ENCODE measurements at places on chromosomes 6 and 20.

- DNase-seq = no peak
These were observed 54.9 kb upstream of the IER3 start for GRCh38 chr6:30799210-30799609.

- DNase-seq = no peak
These were observed 73.9 kb downstream of the CBFA2T2 start for GRCh38 chr20:33563788-33564187.

- DNase-seq = no peak
These were observed 122.8 kb downstream of the FHL5 start for GRCh38 chr6:96685702-96686101.

DNA sequence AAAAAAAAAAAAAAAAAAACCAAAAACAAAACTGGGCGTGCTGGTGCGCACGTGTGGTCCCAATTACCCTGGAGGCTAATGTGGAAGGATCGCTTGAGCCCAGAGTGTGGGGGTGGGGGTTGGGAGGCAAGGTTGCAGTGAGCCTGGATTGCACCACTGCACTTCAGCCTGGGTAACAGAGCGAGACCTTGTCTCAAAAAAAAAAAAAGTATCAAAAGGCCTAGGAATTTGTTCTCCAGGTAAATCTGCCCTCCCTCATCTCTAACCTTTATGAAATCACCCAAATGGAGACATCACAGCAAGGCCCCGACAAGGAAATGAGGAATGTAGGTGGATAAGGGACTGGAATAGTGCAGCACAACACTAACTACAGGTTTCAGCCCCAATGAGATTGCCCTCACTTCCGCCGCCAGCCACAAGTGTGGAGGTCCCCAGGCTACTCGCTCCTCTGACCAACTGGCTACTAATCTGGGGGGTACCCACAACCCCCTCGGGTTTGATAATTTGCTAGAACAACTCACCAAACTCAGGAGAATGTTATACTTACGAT is 36.8 kb upstream of the DDR1 start:
- DNase-seq = no peak

DNA sequence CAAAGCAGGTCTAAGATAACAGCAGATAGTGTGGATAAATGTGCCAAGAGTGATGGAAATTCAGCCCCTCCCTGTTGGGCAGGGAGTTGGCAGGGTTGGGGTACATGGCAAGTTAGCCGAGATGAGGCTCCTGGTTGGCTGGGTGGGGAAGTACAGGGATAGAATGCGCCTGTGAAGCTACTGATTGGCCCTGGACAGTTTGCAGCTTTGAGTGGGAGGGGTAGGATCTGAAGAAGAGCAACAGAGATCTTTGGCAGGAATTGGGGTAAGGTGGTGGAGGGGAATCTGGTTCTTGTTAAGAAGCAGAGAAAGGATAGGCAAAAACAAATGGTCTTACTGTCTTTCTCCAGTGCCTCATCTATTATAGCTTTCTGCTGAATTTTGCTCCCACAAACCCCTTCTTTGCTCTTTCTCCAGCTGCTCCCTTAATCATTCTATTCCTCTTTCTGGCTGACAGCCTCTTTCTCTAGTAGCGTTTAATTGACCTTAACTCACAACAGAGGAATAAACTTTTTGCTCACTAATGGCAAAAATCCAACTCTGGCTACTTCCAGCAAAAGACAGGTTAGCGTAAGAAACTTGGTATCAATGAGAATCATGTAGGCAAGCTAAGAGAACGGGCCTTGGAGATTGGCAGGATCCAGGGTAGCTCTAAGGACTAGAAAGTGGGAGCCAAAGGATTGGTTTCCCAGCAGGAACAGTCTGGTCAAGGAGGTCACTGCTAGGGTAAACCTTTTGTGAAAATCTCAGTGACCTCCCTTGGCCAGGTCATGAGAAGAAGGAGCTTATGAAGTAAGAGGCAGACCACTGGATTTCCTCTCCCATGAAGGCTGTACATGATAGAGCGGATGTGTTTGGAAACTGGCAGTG is 86.3 kb upstream of the CARMIL1 start:
- DNase-seq = no peak

DNA sequence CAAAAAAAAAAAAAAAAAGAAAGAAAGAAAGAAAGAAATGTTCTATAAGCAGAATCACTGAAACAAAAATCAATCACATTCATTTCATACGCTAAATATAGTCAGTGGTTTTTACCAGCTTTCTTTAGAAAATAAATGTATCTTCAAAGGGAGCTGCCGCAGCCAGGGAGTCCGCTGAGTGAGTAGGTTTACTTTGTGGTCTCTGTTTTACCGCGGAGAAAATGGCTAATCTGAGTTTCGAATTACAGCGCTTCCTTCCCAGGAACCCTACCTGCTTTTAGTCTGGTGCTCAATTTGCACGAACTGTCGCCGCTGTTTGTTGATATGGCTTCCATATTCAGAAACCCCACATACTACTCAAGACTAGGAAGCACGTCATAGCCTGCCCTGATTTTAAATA is 102.4 kb downstream of the TFAP2A start:
- no peak for DNase-seq

GRCh38 chr6:53556986-53557715 is 12.2 kb upstream of the GCLC start:
- DNase-seq = no peak

GRCh38 chr6:135801755-135802465 is 49.6 kb upstream of the PDE7B start:
- DNase-seq = no peak

DNA sequence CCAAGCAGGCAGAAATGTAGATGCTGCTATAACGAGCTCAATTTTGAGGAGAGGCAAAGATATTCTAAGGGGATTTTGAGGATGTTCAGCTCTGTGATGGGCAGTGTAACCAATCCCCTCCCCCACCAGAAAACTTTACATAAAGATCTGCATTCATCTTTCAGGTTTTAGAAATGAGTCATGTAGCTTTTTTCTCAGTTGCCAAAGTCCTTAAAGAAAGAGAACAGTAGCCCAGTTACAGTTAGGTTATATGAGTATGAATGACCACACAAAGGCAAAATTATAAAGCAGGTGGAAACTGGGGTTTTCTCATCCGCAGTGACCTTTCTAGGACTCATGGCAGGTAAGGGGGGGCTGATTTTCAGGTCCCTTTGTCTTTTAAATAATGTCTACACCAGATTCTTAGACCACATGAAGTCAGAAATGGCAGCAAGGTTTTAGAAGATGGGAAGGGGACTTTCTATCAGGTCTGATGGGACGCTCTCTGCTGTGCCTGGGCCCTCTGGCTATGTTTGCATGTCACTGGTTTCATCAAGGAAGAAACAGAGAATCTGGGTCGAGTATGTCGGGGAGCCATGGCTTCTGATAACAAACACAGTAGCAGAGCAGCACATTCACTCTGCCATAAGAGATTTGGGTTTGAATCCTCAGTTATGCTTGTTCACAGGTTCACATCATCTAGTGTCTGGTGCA is 94.7 kb downstream of the CLIC5 start:
- no peak for DNase-seq

GRCh38 chr20:32570401-32571190 is 14.5 kb downstream of the NOL4L start:
- no peak for DNase-seq

GRCh38 chr6:77910826-77911225 is 258.0 kb downstream of the MEI4 start:
- no peak for DNase-seq
